ENCODE measurements at places on chromosomes 3 and 15. TPM values are rescaled to one million over a fixed set of nuclear protein-coding genes. Genes with fewer than 3 reads are reported as not detected.

Gene CKMT1A
- total RNA-seq: 1.9 TPM

Gene PDZRN3
- total RNA-seq: 5.6 TPM

Gene TMEM108
- not detected for total RNA-seq

Gene B4GALT4
- total RNA-seq: 8.1 TPM

Gene TMCO5A
- not detected for total RNA-seq

GRCh38 chr3:142735462-142735861 lies 11.6 kb downstream of the TRPC1 start:
- DNase-seq: no peak

DNA sequence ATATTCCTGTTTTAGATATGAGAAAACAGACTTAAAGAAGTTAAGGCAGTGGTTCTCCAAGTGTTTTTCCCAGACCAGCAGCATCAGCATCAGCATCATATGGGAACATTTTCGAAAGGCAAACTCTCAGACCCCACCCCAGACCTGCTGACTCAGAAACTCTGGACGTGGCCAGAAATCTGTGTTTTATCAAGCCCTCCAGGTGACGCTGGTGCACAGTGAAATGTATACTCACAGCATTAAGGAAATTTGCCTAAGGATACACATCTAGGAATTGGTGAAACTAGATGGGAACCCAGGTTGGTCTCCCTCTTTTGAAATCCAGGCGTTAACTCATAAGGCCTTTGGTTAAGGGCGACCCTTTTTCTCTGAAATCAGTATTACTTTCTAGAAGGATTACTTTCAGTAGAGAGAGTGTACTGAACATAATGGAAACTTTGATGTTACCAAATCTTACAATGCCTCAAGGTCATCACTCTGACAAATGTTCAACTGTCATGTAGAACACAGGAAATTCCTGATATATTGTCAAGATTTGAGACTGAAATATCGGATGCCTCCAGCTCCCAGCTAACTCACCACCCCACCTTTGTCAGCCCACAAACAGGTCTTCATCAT lies 910.2 kb downstream of the ROBO1 start:
- DNase-seq: no peak

DNA sequence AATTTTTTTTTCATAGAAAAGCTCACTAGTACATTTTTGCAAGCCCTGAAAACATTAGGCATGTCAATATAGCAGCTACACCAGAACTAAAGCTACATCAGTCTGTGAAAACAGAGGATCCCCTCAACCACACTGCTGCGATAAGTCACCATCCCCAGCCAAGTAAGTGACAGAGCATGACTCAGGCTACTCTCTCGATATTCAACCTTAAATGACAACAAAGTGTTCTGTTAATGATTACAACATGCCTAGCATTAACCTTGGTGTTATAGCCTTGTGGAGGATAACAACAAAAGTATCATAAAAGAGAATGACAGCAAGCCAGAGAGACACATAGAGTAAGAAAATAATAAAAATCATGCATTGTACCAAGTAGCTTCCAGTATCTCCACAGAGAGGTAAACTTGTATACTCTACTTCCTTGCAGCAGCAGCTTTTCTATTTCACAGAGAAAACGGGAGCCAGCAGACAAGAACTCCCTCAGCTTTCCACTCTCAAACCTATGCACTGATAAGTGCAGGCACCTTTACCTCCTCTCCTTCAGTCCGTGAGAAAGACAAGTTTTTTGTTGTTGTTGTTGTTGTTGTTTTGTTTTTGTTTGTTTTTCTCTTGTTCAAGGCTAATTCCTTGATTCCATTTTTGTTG lies 76.6 kb downstream of the GBE1 start:
- peak; percentile 6 for DNase-seq

DNA sequence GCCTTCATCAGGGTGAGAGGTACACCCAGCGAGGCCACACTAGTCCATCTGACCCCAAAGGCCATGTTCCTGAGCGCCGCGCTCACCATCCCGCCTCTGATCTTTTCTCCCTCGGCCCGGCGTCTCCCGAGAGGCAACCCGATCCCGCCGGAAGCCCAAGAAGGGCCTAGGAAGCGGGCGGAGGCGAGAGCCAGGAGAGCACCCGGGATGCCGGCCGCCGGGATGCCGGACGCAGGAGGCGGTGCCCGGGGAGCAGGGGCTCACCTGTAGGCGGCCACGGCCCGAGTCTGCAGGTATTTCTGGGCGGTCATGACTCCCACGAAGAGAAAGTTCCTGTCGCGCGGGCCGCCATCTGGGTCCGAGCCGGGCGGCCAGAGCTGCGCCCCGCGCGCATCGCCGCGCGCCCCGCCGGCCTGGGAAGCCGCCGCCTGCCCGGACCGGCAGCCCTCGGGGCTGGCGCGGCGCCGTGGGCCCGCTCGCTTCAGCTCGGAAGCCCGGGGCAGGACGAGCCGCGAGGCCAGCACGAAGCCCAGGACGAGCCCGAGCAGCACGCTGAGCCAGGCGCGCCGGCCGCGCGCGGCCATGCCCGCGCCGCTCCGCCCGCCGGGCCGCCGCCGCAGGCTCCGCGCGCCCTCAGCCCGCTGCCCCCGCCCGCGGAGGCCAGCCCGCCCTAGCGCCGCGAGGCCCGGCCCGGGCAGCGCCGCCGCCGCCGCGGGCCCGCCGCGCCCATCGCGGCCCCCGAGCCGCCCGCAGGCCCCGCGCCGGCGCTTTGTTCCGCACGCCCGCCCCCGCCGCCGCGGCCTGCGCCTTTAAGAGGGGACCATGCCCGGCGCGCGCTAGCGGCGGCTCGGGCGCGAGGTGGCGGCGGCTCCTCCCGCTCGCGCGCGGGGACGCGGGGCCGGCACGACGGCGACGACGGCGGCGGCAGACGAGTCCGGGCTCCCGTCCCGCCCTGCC lies 697 bp downstream of the CHSY1 start:
- no peak for DNase-seq

- peak; percentile 43 for DNase-seq
Measured at GRCh38 chr3:113535898-113536297, 3.5 kb downstream of the SIDT1 start.

DNA sequence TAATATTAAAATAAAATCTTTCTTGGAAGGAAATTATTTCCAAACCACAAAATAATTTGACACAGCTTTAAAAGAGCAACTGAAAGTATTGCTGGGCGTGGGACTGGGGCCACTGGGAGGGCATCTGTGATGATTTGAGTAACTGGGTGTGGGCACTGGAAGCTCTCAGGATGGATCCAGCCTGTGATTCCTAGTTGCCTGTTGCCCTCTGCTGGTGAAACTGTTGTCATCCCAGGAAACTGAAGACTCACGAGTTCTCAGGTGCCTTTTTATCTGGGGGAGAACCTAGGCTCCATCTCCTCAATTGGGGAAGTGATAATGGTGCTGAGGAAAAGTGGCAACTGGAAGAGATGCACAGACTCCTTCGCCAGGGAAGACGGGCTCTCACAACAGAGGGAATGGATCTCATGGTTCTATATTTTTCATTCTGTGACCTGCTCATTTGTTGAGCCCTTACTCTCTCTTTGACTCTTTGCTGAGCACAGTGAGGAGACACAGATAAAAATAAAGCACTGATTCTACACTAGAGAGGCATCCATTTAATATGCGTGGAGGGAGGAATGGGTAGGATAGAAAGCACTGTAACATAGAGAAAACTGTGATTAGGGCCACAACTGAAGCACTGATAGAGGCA lies 61.6 kb downstream of the TPRG1 start:
- DNase-seq: peak; percentile 86

- DNase-seq: no peak
Measured at GRCh38 chr15:79973456-79974195, 2.6 kb upstream of the BCL2A1 start.

Data from HT-29 (cell line).